NCI-H1105 treated with DMSO at 0.1 percent for 48 hours (cell line): ENCODE measurements at places on chromosomes 16 and 17.

DNA sequence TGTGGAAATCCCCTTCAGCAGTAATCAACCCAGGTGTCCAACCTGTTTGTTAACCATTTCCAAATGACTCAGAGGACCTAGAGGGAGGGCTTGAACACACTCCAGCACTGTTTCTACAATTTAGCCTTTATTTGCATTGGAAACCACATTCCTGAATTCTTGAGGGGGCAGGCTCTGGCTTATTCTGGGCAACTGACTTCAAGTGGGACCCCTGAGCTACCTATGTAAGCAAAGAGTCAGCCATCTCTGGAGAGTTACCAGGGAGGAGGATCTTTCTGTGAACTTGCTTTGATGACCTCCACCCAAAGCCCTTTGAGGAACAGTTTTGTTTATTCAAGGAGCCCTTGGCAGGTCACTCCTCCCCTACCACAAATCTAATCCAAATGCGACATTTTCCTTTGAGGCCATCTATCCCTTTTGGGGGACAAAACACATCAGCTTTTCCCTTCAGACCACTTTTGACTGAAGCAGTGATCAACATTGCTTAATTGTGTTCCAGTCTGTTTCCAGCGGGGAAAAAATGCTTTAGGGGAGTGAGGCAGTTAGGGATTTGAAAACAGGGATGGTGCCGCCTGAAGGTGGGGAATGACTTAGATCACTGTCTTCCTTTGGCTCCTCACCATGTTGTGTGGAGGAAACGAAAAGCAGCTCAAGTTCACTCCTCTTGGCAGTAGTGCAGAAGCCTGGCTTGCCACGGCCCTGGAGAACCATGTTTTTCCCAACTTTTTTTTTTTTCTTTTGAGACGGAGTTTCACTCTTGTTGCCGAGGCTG is 46.2 kb downstream of the TUBD1 start:
- no peak for DNase-seq

DNA sequence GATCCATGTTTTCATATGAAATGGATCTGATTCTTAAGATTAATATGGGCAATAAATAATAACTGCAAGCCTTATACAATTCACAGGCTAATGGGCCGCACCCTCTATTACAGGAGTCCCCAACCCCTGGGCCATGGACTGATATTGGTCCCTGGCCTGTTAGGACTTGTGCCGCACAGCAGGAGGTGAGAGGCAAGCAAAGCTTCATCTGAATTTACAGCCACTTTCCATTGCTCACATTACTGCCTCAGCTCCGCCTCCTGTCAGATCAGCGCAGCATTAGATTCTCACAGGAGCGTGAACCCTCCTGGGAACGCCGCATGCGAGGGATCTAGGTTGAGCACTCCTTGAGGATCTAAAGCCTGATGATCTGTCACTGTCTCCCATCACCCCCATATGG is 26.8 kb downstream of the METTL16 start:
- peak; percentile 57 for DNase-seq

GRCh38 chr16:58331024-58331707 is 36.3 kb upstream of the PRSS54 start:
- peak; percentile 35 for DNase-seq

- DNase-seq = no peak
Measured at GRCh38 chr17:50771991-50772785, 4.9 kb upstream of the ANKRD40CL start.

- no peak for DNase-seq
Measured at GRCh38 chr17:41784207-41784744, 2.2 kb downstream of the JUP start.

DNA sequence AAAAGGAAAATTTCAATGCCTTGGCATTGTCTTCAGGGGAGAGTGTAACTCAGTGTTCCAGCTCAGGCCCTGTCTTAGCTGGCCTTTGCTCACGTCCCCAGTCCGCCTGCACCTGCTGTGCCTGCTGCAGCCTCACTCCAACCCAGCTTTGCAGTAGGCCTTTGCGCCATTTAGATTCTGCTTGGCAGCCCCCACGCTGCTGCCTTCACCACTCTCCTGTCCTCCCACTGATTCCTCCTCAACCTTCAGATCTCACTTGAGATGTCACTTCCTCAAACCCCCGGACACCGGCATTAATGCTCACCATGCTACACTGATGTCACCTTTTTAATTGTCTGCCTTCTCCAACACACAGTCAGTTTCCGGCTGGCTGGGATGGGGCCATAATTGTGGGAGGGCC is 166.2 kb downstream of the SHISA9 start:
- DNase-seq = no peak

GRCh38 chr17:4341616-4341977 is 24.9 kb downstream of the UBE2G1 start:
- DNase-seq = no peak
